Tibial artery (tissue), 4 donors: ENCODE measurements at places on chromosomes 11 and 22.

DNA sequence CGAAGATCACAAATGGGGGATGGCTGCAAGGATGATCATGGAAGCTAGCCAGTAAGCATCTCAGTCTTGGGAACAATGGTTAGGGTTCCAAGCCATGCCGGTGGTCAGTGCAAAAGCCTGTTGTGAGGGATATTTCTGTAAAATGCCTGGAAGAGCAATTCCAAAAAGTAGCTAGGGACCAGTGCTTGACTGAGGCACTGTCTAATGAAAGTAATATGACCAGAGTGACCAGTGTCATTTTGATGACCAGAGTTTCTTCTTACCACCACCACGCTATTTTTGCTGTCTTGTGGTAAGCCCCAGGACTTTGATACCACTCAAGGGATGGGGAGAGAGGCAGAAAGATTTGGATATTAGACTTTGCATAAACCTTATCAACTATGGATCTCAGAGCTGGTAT lies 18.4 kb downstream of the GDPD4 start:
- no peaks in the 10 kb centered on the region for H3K36me3 ChIP-seq
- no peak overlapping the region for H3K27ac ChIP-seq
- no peaks in the 10 kb centered on the region for H3K4me1 ChIP-seq
- no peak overlapping the region for H3K4me3 ChIP-seq
- peaks cover 3% of the 10 kb centered on the region for H3K27me3 ChIP-seq
- DNase-seq: no peak

GRCh38 chr11:102172127-102172848 lies 62.0 kb downstream of the YAP1 start:
- peak overlapping the region; percentile 87 for H3K27ac ChIP-seq
- H3K4me1 ChIP-seq: peaks cover 70% of the 10 kb centered on the region
- H3K36me3 ChIP-seq: peaks cover 6% of the 10 kb centered on the region

DNA sequence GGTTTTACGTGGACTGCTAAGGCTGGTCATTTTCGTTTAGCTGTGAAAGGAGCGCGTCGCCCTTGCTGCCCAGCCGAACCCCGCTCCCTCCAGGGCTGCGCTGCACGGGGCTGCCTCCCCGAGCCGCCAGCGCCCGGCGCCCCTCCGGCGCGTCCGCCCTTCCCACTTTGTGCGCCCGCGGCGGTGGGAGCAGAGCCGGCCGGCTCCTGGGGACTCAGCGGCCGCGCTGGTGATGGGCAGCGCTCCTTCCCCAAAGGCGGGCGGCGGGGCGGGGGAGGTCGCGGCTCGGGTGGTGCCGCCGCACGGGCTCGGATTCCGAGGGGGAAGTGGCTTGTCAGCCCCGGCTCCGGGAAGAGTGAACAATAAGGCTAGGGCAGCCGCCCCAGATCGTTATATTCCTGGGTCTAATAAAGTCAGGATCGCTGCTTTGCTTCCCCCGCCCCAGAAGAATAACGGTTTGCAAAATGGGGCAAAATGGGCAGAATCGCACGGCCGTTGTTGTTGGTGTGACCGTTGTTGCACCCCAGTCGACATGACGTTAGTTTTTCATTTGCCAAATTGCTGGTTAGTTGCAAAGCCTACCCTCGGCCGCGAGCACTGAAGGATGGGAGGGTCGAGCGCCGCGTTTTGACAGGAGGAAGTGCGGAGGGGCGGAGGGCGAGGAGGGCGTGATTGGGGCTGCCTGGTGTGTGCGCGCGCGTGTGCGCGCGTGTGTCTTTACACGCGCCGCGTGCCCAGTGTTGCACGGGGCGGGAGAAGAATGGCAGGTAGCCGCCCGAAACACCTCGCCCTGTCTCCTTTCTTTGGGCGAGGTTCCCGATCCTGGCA lies 745 bp downstream of the NCAM1 start:
- no peak for DNase-seq
- no peak overlapping the region for H3K27ac ChIP-seq
- H3K4me1 ChIP-seq: peaks cover 29% of the 10 kb centered on the region

- no peak overlapping the region for H3K4me3 ChIP-seq
- no peak for DNase-seq
- H3K27ac ChIP-seq: no peak overlapping the region
- H3K27me3 ChIP-seq: no peaks in the 10 kb centered on the region
- no peaks in the 10 kb centered on the region for H3K36me3 ChIP-seq
These were observed 25.3 kb downstream of the SIK2 start for GRCh38 chr11:111627591-111627990.

DNA sequence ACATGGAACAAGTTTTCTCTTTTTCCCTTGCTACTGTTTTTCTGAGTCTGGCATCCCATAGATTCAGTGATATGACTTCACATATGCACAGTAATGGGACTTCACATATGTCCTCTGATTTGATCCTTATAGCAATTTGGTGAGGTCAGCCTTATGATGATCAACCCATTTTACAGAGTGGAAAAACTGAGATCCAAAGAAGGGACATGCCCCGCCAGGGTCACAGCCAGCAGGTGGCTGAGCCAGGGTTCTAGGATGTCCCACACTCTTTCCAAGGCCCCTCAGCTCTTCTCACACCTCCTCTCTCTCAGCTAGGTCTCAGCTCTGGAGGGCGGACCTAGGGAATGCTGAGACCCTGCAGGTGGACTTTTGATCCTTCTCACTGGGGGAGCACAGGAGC lies 44.3 kb upstream of the CD82 start:
- DNase-seq: no peak
- H3K27ac ChIP-seq: no peak overlapping the region
- peaks cover 34% of the 10 kb centered on the region for H3K27me3 ChIP-seq
- H3K4me1 ChIP-seq: no peaks in the 10 kb centered on the region
- H3K4me3 ChIP-seq: no peak overlapping the region
- no peaks in the 10 kb centered on the region for H3K36me3 ChIP-seq

GRCh38 chr11:78542007-78542406 lies 32.7 kb downstream of the NARS2 start:
- DNase-seq: no peak
- peaks cover 4% of the 10 kb centered on the region for H3K4me1 ChIP-seq
- no peaks in the 10 kb centered on the region for H3K36me3 ChIP-seq
- H3K27ac ChIP-seq: peak overlapping the region; percentile 46
- no peaks in the 10 kb centered on the region for H3K27me3 ChIP-seq
- no peak overlapping the region for H3K4me3 ChIP-seq

GRCh38 chr22:41919357-41920224 lies 4.7 kb upstream of the SHISA8 start:
- no peaks in the 10 kb centered on the region for H3K27me3 ChIP-seq
- H3K27ac ChIP-seq: no peak overlapping the region
- DNase-seq: no peak
- no peaks in the 10 kb centered on the region for H3K36me3 ChIP-seq
- H3K4me1 ChIP-seq: peaks cover 35% of the 10 kb centered on the region
- peak overlapping the region; percentile 54 for H3K4me3 ChIP-seq

GRCh38 chr22:40567626-40568328 lies 68.7 kb downstream of the MRTFA start:
- H3K4me3 ChIP-seq: no peak overlapping the region
- H3K27me3 ChIP-seq: no peaks in the 10 kb centered on the region
- H3K36me3 ChIP-seq: no peaks in the 10 kb centered on the region
- H3K27ac ChIP-seq: no peak overlapping the region
- H3K4me1 ChIP-seq: no peaks in the 10 kb centered on the region

- no peaks in the 10 kb centered on the region for H3K36me3 ChIP-seq
- peak overlapping the region; percentile 78 for H3K27ac ChIP-seq
These were observed 37.6 kb downstream of the RAB30 start for GRCh38 chr11:83033972-83034672.

- H3K27ac ChIP-seq: no peak overlapping the region
- H3K4me1 ChIP-seq: no peaks in the 10 kb centered on the region
- no peak overlapping the region for H3K4me3 ChIP-seq
These were observed 116.1 kb downstream of the PHF21B start for GRCh38 chr22:44893731-44894080.

- DNase-seq: no peak
- H3K36me3 ChIP-seq: no peaks in the 10 kb centered on the region
- peaks cover 14% of the 10 kb centered on the region for H3K4me1 ChIP-seq
- H3K27ac ChIP-seq: no peak overlapping the region
- H3K4me3 ChIP-seq: no peak overlapping the region
These were observed 71.8 kb downstream of the PHF21A start for GRCh38 chr11:46049325-46049897.

DNA sequence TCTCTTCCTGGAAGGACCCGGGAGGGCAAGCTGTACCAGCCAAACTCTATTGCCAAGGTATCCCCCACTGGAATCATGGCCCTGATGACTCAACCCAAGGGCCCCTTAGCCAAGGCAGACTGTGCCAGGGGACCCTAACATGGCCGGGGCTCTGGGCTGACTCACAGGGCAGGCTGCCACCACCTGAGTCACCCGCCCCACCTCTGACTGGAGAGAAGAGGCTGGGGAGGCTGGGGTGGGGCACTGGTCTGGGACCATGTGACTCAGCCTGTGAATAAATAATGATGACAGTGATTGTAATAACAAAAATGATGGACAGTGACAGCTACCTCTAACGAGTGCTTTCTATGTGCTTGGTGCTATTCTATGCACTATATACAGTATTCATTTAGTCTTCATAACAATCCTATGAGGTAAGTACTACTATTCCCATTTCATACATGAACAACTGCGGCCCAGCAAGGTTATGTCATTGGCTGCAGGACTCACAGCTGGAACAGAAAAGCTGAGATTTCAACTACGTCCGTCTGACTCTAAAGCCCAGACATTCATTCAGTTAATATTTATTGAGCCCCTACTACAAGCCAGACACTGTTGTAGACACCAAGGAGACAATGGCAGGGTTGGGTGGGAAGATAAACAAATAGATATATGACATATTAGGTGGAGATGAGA lies 84.2 kb downstream of the FBXO7 start:
- H3K27ac ChIP-seq: peak overlapping the region; percentile 10
- peaks cover 2% of the 10 kb centered on the region for H3K27me3 ChIP-seq
- peak; percentile 89 for DNase-seq
- peaks cover 11% of the 10 kb centered on the region for H3K4me1 ChIP-seq
- H3K4me3 ChIP-seq: no peak overlapping the region

GRCh38 chr22:46507451-46508425 lies 29.7 kb downstream of the CELSR1 start:
- no peak for DNase-seq
- H3K36me3 ChIP-seq: no peaks in the 10 kb centered on the region
- H3K27me3 ChIP-seq: peaks cover 46% of the 10 kb centered on the region
- no peaks in the 10 kb centered on the region for H3K4me1 ChIP-seq
- H3K4me3 ChIP-seq: no peak overlapping the region

DNA sequence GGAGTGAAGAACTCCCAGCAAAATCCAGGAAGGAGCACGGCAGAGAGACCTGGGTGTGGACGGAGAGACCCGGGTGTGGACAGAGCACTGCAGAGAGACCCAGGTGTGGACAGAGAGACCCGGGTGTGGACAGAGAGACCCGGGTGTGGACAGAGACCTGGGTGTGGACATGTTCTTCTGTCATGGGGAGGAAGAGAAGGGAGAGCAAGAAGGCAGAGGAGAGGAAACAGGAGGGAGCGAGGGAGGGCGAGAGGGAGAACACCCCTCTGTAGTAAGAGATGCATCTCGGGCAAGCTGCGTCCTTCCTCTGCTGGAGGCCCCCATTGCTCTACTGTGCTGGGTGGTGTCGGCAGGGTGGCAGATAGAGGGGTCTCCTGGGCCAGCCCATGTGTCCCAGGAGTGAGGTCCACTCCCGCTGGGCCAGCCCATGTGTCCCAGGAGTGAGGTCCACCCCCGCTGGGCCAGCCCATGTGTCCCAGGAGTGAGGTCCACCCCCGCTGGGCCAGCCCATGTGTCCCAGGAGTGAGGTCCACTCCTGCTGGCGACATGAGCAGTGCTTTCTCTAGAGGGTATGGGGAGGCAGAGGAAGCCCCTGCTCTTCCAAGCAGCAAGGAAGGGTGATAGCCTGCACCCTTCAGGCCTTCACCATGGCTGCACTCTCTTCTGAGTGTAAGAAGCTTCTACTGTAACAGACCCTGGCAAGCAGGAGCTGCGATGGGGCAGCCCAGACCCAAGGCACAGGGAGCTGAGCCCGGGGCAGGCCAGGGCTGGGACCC lies 934.2 kb downstream of the BRD1 start:
- H3K4me1 ChIP-seq: no peaks in the 10 kb centered on the region
- peaks cover 17% of the 10 kb centered on the region for H3K27me3 ChIP-seq
- no peak for DNase-seq
- H3K36me3 ChIP-seq: no peaks in the 10 kb centered on the region

DNA sequence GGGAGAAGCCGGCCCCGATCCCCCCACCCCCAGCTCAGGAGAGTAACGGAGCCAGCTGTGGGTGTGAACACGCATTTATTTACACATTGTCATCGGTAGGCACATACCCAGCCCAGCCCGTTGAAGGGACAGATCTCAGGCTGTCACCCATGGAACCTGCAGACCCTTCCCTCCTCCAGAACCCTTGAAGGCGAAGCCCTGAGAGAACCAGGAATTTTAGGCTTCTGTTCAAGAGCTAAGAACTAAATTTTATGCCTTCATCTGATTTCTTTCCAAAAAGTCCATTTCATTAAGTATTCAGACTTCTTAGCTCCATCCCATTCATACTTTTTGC lies 379 bp upstream of the BRMS1 start:
- peak overlapping the region; percentile 95 for H3K4me3 ChIP-seq
- peaks cover 40% of the 10 kb centered on the region for H3K4me1 ChIP-seq
- no peaks in the 10 kb centered on the region for H3K27me3 ChIP-seq
- H3K27ac ChIP-seq: peak overlapping the region; percentile 98
- H3K36me3 ChIP-seq: peaks cover 14% of the 10 kb centered on the region

DNA sequence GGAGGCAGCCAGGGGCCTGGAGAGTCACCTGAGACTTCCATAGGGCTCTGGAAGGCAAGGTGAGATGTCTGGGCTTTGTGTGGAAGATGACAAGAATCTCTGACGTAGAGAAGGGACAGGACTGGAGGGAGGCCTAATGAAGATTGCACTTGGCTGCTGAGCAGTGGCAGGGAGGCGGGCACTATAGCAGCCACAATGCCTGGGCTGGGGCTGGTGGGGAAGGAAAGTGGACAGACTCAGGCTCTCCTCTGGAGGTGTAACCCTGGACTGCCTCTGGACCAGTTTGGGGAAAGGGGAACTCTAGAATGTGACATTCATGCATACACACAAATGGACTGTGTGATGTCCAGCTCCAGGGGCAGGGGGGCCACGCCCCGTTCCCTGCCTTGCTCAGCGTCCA lies 34.3 kb upstream of the CYP2D6 start:
- H3K36me3 ChIP-seq: no peaks in the 10 kb centered on the region
- DNase-seq: no peak
- no peaks in the 10 kb centered on the region for H3K4me1 ChIP-seq
- H3K4me3 ChIP-seq: no peak overlapping the region
- no peaks in the 10 kb centered on the region for H3K27me3 ChIP-seq

DNA sequence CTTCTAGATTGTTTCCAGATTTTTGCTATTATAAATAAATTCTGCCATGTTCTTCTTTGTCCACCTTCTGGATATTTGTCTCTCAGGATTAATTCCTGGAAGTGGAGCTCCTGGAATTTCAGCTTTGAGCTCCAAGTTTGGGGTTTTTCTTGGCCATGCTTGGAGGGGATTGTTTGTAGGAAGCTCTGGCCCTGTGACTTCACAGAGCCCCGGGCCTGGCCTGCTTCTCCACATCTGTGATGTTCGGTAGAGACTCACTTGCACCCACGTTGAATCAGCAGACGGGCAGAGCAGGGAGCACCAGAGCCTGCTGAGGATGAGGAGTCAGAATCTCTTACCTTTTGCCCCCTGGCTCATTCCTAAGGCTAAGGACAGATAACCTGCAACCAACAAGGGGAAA lies 35.7 kb downstream of the LRRC32 start:
- no peak for DNase-seq
- H3K4me1 ChIP-seq: peaks cover 38% of the 10 kb centered on the region
- no peak overlapping the region for H3K4me3 ChIP-seq
- H3K27me3 ChIP-seq: no peaks in the 10 kb centered on the region
